Activated T-cell treated with anti-CD3 and anti-CD28 coated beads, Interleukin-2, amount 50 U/mL, for 4 hours (primary cell): ENCODE measurements at places on chromosomes 6 and 20.

DNA sequence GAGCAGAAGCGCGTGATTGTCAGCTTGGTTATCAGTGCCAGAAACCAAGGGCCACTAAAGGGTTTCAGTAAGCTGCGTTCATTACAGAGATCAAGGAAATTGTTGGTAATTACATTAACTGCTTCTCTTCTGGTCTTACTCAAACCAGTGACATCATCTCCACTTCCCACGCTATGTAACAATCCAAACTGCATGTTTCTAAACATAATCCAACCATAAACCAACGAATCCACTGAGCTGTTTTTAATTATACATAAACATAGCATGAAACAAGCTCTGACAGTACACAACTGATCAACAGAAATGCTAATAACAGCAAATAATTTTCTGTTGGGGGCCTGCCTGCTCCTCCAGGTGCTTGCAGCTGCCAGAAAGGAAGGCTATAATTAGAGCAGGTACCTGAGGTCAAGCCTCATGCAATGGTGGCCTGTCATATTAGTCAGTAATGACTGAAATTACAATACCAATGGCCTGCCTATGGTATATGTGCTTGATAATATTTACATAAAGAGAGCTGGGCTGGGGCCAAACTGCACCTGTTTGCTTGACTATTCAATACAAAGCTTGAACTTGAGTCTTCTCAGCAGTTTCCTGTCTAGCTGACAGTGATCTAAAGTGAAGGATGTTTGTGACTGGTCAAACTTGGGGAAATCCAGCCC lies 40.1 kb downstream of the ILRUN start:
- no peak for DNase-seq

DNA sequence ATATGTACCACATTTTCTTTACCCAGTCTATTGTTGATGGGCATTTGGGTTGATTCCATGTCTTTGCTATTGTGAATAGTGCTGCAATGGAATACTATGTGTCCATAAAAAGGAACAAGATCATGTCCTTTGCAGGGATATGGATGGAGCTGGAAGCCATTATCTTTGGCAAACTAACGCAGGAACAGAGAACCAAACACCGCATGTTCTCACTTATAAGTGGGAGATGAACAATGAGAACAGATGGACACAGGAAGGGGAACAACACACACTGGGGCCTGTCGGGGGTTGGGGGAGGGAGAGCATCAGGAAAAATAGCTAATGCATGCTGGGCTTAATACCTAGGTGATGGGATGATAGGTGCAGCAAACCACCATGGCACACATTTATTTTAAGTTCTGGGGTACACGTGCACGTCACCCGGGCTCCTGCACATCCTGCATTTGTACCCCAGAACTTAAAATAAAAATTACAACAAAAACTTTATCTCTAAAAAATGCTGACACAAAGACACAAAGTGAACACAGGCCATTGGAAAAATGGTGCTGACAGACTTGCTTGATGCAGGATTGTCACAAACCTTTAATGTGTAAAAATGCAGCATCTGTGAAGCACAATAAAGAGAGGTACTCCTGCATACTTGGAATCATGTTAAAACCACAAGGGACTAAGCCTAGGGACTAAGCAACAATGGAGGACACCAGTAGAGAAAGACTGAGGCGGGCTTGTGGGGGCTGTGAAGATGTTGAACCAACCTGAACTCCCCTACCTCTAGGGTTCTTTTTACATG lies 48.8 kb downstream of the BCAS1 start:
- DNase-seq = no peak

- DNase-seq = no peak
Measured at GRCh38 chr6:168600381-168600780, 159.4 kb downstream of the SMOC2 start.

DNA sequence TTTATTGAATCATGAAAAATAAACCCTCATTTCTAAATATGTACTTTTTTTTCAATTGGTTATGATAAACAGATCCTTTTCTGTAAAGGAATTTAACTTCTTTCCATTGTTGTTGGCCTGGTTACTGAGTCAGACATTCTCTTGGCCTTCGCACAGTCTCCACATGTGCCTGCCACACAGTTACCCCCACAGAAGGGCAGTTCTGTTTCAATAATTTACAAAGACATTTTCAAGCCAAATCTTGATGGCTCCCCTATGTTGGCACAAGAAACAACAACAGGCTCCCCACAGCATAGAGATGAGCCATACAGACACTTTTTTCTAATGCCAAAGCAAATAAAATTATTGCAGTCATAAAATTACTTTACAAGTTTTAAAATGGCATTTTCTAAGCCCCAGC lies 55.6 kb upstream of the BEND6 start:
- no peak for DNase-seq

GRCh38 chr20:7420345-7420744 lies 519.9 kb downstream of the HAO1 start:
- no peak for DNase-seq

DNA sequence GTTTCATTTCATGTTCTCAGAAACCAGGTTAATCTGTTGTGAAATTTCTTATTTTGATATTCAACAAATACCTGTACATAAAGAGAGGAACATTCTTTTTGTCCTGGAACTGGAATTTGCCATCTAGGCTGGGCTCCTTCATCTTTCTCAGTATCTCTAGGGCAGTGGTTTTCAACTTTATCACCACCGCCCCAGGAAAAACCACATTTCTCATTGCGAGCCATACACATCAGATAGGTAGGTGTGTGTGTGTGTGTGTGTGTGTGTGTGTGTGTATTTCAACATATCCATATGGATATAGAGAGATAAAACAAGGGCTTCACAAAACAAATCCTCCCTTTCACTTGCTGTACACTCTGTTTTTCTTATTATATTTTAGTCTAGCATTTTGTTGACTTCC lies 24.1 kb downstream of the BFSP1 start:
- DNase-seq = no peak

GRCh38 chr6:152721956-152722355 lies 24.3 kb downstream of the MYCT1 start:
- DNase-seq = no peak
